OCI-M1 (cell line): ENCODE measurements at places on chromosomes 3 and 15.
A peak's percentile ranks its signal among the peaks of the same experiment; 100 is the strongest.

- DNase-seq: no peak
Observed at GRCh38 chr15:59657635-59658125, 365 bp upstream of the GTF2A2 start.

DNA sequence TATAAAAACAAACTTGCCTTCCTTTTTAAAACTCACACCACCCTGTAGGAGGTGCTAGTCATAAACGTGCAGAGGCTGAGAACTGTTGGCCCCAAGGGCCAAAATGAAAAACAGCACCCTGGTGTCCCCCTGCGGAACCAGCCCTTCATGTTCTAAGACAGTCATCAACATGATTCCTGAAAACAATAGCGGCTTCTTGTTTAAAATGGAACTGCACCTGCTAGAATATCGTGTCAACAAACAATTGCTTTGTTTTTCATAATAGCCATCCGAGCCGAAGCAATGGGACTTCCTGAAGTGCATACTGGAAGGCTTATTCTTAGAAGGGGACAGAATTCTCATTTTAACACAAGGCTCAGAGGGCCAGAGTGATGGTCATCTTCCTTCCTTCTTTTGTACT, 43.7 kb downstream of the MECOM start:
- no peak for DNase-seq

DNA sequence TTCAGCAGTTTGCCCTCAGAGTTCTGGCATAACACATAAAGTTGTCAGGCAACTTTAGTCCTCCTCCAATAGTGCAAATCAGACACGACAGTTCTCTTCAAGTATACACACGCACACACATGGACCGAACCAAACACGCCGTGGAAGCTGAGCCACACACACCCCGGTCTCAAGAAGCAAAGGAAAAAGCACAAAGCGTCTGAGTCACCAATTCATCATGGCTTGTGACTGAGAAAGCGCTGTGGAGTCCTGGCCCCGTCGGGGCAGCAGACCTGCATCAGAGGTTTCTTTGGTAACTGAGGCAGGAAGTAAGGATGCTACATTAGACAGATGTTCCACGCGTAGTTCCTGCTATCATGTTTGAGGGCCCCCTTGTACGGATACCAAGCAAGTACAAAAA, 85.7 kb downstream of the VGLL4 start:
- no peak for DNase-seq

GRCh38 chr15:101086394-101087171, 165.3 kb downstream of the CHSY1 start:
- no peak for DNase-seq

GRCh38 chr3:151775314-151776258, 38.3 kb upstream of the AADAC start:
- DNase-seq: no peak

GRCh38 chr3:39122813-39123212, 15.3 kb downstream of the TTC21A start:
- no peak for DNase-seq

DNA sequence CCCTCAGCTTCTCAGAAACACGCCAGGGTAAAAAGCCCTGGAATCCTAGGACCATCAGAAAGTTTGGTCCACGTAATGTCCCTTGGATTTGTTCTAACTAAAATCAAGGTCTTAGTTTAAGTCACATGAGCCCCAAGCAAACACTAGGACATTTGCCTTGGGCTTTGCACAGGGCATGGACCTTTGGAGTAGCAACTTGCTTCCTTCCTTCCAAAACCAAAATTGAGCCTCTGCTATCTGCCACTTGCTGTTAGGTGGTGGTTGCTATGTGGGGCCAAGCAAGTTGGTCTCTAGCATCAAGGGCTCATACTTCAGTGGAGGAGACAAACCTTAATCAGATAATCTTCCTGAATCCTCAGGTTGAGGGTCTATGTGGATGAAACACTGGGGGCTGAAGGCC, 4.0 kb upstream of the DAG1 start:
- DNase-seq: no peak

DNA sequence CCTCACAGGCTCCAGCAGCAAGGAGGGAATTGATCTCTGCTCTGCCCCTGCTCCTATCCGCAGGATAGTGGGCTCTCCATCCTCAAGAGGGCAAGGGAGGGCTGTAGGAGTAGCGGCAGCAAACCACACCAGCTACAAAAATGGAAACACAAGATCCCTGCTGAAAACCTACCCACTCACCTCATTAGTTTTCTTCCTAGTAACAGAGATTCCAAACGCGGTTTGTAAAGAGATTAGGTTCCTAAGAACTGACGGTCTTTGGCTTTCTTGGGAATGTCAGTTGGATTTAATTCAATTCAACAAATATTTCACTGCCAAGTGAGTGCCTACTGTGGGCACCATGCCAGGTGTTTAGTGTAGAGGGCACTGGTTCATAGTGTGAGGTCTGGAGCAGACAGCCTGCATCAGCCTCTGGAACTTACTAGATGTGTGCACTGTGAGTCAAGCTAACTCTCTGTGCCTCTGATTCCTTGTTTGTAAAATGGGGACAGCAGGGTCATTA, 84.7 kb downstream of the MRPL46 start:
- DNase-seq: no peak

DNA sequence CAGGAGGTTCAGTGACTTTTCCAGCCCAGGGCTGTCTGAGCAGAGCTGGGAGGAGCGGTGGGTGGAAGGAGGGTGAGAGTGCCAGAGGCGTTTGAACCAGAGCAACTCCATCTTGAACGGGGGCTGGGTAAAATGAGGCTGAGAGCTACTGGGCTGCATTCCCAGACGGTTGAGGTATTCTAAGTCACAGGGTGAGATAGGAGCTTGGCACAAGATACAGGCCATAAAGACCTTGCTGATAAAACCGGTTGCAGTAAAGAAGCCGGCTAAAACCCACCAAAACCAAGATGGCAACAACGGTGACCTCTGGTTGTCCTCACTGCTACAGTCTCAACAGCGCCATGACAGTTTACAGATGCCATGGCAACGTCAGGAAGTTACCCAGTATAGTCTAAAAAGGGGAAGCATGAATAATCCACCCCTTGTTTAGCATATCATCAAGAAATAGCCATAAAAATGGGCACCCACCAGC, 60.2 kb downstream of the ABTB1 start:
- peak; percentile 48 for DNase-seq

DNA sequence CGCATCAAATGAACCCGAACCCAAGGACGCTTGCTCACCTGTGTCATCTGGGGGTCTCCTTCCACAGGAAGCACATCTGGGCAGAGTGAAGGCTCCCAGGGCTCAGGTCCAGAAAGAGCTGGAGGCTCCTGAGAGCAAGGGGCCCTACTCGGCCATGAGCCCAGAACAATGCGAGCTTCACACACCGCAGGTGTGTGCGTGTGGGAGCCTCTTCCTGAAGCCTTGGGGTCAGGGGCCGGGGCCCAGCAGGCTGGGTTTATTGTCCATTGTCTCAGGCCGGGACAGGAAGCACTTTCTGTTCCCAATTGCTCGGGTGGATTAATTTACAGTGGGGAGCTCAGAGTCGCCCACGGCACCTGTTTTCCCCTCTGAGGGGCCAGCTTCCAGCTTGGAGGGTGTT, 74.8 kb downstream of the RPN1 start:
- no peak for DNase-seq

DNA sequence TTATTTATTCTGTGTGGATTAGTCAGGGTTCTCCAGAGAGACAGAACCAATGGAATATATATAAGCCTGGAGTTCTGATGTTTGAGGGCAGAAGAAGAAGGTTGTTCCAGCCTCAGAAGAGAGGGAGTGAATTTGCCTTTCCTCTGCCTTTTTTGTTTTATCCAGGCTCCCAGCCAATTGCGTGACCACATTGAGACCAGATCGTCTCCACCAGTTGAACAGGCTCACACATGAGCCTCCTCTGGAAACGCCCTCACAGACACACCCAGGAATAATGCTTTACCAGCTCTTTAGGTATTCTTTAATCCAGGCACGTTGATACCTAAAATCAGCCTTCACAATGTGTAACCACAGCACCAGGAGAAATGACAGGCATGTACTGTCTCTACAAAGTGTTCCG, 923.1 kb downstream of the TBL1XR1 start:
- no peak for DNase-seq

DNA sequence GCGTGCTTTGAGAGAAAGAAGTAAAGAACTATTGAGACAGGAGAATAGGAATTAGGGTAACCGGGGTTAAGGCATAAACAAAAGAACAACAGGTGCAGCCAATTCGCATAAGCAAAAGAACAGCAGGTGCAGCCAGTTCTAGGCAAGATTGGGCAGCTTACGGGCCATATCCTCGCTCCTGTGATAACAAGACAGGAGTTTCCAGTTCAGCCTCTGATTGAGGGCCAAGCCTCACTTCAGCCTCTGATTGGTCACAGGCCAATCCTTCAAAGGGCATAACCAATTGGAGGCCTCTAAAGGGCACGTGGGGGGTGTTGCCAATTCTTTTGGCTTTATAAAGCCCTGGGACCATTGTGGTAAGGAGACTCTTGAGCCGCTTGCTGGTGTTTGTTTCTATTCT, 143.5 kb downstream of the GADL1 start:
- no peak for DNase-seq

DNA sequence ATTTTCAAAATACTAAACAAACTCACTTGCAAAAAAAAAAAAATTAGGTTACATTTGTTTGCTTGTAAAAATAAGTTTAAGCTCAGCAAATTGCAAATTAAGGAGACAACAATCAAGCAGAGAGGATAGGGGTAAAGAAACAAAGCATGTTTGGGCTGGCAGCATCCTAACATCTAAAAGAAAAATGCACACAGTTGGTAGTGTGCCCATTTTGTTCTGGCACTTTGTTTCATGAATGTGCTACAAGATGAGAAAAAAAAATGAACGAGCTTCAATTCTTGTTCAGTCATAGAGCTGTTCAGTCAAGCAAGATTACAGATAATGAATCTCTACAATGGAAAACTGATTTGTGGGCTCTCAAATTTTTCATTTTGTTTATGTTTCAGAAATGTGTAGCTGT, 17.7 kb upstream of the ZBBX start:
- DNase-seq: no peak

DNA sequence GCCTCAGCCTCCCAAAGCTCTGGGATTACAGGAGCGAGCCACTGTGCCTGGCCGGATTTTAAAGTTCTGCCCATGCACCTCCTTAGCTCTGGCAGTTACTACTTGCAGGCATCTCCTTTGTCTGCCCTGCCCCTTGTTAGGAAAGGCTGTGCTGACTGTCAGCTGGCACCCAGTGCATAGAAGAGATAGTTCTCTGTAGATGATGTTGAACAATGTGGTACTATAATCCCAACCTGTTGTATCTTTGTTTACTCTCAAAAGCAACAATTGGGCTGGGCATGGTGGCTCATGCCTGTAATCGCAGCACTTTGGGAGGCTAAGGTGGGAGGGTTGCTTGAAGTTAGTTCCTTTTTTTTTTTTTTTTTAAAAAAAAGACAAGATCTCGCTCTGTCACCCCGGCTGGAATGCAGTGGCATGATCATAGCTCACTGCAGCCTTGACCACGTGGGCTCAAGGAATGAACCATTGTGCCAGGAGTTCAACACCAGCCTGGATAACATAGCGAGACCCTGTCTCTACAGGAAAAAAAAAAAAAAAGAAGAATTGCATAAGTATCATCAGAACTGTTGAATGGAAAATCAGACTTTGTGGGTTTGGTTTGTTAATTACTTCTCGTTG, 30.6 kb downstream of the FLNB start:
- peak; percentile 90 for DNase-seq

GRCh38 chr15:31005660-31006059, 14.2 kb upstream of the MTMR10 start:
- DNase-seq: no peak

DNA sequence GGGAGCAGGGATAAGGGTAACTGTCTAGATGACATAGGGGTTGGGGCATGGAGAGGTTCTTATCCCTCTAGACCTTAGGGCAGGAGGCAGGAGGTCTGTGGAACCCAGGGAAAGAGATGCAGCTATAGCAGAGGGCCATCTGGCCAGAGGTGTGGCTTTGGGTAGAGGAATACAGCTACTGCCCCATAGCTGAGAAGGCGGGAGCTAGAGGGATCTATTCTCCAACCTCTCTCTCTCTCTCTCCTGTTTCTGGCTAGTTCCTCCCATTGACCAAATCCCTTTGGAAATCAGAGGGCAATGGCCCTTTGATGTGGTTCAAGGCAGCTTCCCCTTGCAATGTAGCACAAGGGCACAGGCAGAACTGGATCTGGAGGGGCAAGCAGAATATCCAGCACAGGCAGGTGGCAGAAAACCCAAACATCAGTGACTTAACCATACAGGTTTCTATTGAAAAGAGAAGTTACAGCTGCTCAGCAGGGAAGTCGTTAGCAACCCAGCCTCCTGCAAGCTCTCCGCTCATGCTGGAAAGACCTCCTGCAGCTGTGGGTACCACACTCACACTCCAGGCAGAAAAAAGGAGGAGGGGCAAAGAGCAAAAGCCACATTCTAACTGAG, 22.3 kb upstream of the LMOD3 start:
- peak; percentile 67 for DNase-seq

DNA sequence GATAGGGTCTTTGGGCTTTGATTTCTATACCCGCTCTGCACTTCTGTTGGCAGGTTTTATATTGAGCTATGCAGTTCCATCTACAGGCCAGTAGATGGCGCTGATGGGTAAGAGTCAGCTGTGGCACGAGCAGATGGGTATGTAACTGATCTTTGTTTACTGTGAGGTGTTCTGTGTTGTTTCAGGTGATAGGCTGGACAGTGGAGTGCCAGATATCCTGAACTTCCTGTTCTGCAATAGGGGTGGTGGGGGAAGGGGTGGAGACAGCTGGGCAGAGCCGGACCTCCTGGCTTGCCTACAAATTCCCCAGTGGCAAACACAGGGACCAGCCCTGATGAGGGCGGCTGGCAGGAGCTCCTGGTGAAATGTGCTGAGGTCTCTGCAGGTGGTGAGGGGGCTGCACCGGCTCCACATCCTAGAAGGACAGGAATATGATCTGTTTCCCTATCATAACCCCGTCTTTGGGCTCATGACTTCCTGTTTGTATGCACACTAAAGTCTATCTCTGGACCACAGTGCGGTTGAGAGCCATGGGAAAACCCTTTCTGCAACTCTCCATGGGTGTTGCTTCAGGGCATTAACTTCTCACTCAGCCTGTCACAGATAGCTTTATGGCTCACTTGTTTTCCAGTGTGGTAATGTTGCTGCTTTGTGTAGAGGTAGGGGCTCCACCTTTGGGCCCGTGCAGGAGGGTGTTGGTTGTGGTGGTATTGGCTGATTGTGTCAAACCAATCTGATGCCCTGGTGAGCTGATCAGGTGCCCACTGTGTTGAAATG, 13.4 kb upstream of the FAM98B start:
- DNase-seq: peak; percentile 64

GRCh38 chr3:29610781-29611180, 329.9 kb downstream of the RBMS3 start:
- no peak for DNase-seq

- peak; percentile 2 for DNase-seq
Observed at GRCh38 chr3:187742351-187743171, 2.7 kb downstream of the BCL6 start.
